SK-N-MC (cell line): ENCODE measurements at places on chromosomes 12 and 14.

DNA sequence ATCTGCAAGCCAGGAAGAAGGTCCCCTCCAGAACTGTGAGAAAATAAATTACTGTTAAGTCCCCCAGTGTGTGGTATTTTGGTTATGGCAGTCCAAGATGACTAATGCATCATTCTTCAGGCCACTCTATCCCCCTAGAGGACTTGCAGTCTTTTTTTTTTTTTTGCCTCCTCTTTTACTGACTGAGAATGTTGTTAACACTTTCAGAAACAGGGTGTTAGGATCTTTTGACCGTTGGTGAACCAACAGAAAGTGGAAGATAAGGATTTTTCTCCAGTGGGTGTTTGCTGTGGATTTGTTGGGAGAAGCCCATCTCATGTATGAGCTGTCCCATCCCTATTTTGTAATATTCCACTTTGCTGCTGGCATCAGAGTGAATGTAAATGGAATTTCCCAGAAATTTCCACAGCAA is 37.8 kb downstream of the MARK3 start:
- DNase-seq = no peak

DNA sequence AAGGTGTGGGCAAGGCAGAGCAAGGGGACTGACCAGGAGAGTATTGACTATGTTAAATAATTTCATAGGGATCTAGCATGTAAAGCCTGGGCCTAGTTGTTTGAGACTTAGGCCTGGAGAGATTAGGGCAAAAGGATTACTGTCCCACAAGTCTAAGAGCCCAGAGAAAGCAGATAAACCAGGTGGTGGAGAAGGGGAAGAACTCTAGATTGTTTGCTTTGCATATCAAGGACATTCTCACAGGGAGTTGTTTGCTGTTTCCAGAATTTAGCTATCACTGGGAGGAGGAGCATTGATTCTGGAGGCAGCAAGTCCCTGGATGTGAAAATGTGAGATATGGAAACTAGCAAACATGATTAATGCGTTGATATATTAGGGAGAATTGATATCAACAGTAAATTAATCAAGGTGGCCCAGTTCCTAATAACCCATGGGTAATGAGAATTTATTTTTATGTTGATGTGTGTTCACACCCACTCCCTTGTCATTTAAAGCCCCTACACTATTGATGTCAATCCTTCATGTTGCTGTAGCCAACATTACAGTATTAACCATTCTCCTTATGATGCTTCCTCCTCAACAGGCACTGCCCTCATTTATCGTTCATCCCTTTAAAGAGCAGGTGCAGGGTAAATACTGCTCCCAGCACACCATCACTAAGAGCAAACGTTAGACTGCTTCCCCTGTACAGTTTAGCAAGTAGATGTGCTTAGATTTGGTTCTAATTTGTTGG is 1666.7 kb upstream of the FLRT2 start:
- DNase-seq = no peak

GRCh38 chr12:64255249-64255648 is 33.2 kb upstream of the KICS2 start:
- DNase-seq = no peak

DNA sequence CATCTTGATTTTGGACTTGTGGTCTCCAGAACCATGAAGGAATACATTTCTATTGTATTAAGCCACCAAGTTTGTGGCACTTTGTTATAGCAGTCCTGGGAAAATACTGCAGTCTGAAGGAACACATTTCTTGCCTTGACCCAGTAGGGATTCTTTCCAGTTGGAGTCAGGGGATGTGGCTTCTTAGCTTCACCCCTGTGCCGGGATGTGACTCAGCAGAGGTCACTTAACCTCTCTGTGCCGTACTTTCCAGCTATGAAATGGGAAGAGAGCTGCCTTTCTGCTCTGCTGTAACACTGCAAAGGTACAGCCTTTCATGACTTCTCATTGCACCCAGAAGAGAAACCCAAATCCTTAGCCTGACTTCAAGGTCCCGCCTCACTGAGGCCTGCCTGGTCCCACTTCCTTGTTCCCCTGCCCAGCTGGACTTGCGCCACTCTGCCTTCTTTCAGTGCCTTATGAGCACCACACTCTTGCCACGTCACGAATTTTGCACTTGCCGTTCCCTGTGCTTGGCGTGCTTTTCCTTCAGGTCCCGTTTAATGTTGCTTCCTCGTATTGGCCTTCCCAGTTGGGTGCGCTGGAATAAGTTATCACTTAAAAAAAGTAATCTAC is 24.2 kb downstream of the CHST11 start:
- DNase-seq = no peak

DNA sequence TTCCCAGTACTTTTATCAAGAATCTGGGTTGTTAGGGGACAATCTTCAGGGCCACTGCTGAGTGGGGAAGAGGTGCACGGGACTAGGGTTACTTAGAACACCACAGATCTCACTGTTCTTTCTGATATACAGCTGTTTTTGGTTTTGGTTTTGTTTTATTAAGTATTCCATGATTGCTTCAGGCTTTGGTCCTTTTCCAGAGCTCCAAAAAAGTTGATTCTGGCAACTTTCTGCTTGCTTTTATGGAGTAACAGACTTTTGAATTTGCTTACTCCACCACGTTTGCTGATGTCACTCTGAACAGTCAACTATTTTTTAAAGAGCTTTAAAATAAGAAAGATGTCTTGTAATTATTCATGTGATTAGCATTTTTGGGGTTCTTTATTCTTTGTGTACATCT is 368.1 kb upstream of the FOXG1 start:
- DNase-seq = no peak

GRCh38 chr12:89432396-89432795 is 80.1 kb upstream of the DUSP6 start:
- DNase-seq = no peak

- no peak for DNase-seq
Observed at GRCh38 chr14:24364841-24365240, 3.1 kb upstream of the NFATC4 start.

- no peak for DNase-seq
Observed at GRCh38 chr14:101780887-101781239, 19.4 kb downstream of the PPP2R5C start.

DNA sequence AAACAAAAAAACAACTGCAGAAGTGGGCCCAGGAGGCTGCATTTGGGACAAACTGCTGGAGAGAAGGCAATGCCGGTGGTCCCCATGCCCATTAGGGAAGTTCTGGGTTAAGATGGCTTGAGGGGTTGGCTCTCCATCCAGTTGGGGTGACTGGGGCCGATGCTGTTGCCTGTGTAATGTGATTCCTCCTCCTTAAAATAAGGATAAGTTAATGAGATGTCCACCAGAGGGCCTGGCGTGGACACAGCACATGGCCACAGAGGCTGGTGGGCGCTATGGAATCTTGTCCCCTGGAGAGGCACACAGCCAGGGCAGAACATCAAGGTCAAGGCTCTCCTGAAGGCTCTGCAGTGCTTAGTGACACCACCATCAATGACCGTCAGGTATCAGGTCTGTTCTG is 1.0 kb upstream of the TESC start:
- DNase-seq = no peak

GRCh38 chr12:111215881-111216280 is 153.0 kb downstream of the PHETA1 start:
- no peak for DNase-seq

GRCh38 chr14:74469548-74470518 is 23.3 kb downstream of the NPC2 start:
- DNase-seq = no peak

GRCh38 chr12:93005928-93006392 is 76.9 kb upstream of the EEA1 start:
- no peak for DNase-seq

DNA sequence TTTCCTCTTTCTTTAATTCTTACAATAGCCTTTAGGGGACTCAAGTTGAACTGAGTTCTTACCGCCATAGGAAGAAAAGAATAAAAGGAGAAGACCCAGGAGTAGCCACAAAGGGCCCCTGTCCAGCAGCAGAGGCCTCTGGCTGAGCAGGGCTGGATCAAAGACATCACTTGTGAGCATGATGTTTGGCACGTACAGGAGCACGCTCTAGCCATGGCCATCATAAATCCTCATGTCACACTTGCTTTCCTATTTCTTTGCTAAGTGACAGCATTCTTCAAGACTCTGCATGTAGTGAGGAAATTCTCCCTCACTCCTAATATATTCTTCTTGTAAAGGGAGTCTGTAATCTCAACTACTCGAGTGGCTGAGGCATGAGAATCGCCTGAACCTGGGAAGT is 15.7 kb downstream of the CLEC4C start:
- DNase-seq = no peak

- no peak for DNase-seq
Observed at GRCh38 chr14:70702161-70702560, 60.4 kb downstream of the TTC9 start.

- no peak for DNase-seq
Observed at GRCh38 chr12:51293696-51294095, 23.5 kb upstream of the SMAGP start.

GRCh38 chr14:87131879-87132278 is 861.1 kb downstream of the GALC start:
- no peak for DNase-seq

GRCh38 chr12:117695956-117696355 is 272.8 kb downstream of the KSR2 start:
- no peak for DNase-seq

DNA sequence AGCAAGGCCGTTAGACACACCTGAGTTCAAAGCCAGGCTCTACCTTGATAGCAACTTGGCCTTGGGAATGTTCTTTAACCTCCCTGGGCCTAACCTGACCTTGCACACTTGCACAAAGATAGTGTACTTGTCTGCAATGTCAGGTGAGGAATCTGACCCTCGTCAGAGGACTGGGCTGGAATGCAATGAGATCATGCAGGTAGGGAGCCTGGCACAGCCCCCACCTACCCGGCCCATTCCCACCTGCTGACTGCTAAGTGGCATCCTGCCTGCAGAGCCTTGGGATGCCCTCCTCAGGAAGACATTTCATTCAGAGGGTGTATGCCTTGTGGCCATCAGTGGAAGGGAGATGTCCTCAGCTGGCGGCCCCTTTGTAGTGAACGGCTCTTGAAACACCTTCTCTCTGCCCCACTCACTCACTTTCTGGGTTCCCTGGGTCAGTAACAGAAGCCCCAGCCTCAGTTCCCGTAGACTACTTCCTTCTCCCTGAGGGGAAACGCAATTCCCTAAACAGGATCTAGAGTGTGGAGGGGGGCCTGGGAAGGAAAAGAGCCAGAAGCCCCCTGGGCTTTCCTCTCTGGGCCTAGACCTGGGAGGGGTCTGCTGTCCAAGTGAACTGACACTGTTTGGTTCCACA is 68.0 kb upstream of the DICER1 start:
- no peak for DNase-seq

DNA sequence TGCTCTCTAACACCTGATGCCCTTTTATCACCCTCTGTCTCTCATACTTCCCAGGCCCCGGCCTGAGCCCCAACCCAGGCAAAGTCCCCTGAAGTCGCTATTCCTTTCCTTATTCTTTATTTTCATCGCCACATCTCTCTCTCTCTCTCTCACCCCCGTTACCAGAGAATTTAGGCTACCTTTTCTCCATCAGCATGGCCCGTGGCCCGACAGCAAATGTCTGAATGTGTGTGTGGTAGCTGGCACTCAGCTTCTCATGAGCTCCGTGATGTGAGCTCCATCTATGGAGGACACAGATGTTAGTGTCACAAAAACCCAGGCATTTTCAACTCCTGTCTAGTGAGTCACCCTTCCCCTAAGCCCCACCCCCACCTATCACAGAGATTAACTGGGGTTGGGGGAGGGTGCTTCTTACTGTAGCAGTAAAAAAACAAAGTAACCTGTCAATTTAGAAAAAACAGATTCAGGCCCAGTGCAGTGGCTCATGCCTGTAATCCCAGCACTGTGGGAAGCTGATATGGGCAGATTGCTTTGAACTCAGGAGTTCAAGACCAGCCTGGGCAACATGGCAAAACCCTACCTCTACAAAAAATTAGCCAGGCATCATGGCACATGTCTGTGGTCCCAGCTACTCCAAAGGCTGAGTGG is 53.8 kb downstream of the VCPKMT start:
- DNase-seq = no peak

DNA sequence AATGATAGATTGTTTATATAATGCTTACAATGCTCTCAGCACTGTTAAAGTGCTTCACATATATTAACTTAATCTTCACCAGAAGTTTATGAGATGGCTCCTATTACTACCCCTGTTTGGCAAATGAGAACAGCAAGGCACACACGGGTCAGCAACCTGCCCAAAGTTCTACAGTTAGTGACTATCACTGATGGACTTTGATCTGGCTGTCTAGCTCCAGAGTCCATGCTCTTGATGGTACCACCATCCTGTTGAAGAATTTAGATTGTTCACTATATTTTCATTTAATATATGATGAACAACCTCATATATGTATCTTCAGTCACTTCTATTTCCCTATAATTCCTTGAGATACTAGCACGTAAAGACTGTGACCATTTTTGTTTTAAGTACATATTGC is 10.6 kb downstream of the GLIPR1 start:
- no peak for DNase-seq

DNA sequence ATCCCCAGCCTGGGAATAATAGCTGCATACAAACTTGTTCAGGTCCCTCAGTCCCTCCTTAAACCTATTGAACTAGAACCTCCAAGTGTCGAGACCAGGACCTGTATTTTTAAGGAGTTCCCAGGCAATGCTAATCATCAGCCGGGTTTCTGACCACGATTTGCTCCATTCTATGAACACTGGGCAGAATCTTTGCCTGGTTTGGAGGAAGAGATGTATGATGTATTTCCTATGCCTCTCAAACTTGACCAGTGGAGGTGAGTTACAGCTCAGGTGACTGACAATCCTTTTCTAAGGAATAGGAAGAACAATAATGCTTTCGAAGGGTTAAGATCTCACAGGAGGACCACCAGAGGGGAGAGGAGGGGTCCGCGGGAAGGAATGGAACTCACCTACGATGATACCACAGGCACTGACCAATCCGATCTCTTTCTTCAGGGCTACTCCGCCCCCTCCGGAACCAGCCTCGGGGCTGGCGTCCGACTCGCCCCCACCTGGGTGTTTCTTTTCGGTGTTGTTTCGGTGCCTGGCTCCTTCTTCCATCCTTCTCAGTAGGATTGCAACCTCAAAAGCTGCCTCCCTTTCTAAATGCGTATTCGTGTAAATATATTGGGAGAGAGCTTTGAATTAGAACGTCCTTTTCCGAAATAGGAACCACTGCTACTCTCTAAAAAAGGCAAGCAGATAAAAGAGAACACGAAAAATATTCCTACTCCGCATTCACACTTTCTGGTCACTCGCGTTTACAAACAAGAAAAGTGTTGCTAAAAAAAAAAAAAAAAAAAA is 895 bp downstream of the SLC7A8 start:
- no peak for DNase-seq

GRCh38 chr12:20400003-20400402 is 31.7 kb downstream of the PDE3A start:
- DNase-seq = no peak

- no peak for DNase-seq
Observed at GRCh38 chr14:99141236-99141635, 130.8 kb downstream of the BCL11B start.

DNA sequence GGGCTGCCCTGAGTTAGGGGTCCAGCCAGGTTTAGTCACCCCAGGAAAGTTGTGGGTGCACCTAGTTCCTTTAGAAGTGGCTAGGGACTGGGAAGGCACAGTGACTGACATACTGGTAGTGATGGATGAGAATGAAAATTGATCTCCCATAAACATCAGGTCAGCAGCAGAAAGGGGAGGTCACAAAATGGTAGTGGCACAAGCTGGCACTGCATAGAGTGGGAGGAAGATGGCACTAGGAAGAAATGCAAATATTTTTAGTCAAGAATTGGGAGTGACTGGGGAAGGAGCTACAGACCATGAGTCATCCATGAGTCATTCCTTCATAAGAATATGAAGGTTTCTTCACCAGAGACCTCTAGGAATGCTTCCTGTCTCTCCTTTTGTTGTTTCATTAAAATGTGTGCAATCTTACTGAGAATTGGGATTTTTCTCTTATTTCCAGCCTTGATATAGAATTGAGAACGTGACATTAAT is 198.3 kb upstream of the AMIGO2 start:
- DNase-seq = no peak
